OCI-M1 (cell line): ENCODE measurements at places on chromosomes 4 and X.
A peak's percentile ranks its signal among the peaks of the same experiment; 100 is the strongest.

GRCh38 chrX:542179-542578 lies 88.4 kb upstream of the SHOX start:
- DNase-seq: no peak

DNA sequence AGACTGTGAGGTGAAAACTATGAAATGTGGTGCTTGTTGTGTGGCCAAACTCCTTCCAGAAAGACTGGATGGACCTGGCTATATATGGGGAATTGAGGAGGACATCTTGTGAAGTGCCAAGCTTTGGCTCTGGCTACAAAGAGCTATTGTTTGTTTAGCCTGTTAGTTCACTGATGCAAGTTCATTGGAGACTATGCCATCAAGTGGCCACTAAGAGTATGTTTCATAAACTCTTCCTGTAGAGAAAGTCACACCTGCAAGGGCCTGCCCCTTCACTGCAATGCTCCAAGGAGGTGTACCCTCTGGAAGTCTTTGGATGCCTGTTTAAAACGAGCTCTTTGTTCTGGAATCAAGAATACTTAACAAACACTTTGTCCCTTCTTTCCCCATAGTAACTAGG lies 382.0 kb downstream of the GABRG1 start:
- peak; percentile 8 for DNase-seq

DNA sequence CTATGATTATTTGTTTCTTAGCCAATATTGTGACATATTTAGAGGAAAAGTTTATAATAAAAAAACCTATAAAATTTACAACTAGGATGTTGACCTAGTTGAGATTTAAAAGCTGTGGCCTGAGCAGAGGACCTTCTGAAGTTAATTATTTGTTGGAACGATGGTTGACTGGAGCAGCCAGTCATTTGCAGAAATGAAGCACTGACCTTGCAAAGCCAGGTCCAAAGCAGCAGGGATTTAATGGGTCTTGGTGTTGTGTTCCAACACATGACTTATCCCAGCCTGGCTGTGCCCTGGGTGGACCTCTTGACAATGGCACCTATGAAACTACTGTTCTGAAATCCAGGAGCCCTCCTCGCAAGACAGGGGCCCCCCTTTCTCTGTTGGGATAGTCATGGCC lies 235.2 kb downstream of the FRAS1 start:
- DNase-seq: no peak

- peak; percentile 61 for DNase-seq
These were observed 282.0 kb downstream of the ARHGAP24 start for GRCh38 chr4:85756938-85757337.

- DNase-seq: no peak
These were observed 5.5 kb downstream of the MID2 start for GRCh38 chrX:107831071-107831730.

- no peak for DNase-seq
These were observed at the start of gene ARSH for GRCh38 chrX:3006495-3006894. Gene ARSH, plus strand, starts transcription at chrX:3006546. Its CDS starts 67 bp downstream, at chrX:3006613.

GRCh38 chr4:169870507-169870906 lies 112.8 kb upstream of the HPF1 start:
- DNase-seq: no peak

DNA sequence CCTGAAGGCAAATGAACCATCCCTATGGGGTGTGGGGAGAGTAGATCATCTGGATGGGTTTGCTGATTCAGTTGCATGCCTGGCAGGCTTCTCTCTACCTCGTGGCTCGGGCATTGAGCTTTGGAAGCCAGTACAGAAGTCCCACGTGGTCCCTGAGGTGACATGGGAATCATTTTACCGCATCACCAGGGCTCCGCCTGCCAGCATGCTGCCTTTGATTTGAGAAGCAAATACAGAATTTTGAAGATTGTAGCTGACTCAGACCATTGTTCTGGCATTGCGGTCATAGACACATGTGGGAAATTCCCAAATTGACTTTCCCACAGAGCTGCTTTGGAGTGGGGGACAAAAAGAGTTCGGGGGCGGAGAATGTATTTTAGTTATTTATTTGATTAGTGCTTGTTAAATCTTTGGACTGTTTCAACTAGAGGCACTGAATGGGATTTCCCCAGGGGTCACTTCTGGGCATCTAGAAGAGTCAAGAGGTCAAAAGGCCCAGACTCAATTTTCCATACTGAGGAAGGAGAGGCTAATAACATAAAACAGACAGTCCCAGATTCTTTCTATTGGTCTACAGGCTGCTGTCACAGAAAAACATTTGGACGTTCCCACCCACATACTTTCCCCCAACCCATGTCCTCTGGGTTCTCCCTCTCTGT lies 79.3 kb downstream of the NHSL2 start:
- DNase-seq: no peak

GRCh38 chr4:103018391-103019307 lies 856 bp downstream of the SLC9B1 start:
- peak; percentile 42 for DNase-seq
